ENCODE measurements at places on chromosomes 6 and 20.

DNA sequence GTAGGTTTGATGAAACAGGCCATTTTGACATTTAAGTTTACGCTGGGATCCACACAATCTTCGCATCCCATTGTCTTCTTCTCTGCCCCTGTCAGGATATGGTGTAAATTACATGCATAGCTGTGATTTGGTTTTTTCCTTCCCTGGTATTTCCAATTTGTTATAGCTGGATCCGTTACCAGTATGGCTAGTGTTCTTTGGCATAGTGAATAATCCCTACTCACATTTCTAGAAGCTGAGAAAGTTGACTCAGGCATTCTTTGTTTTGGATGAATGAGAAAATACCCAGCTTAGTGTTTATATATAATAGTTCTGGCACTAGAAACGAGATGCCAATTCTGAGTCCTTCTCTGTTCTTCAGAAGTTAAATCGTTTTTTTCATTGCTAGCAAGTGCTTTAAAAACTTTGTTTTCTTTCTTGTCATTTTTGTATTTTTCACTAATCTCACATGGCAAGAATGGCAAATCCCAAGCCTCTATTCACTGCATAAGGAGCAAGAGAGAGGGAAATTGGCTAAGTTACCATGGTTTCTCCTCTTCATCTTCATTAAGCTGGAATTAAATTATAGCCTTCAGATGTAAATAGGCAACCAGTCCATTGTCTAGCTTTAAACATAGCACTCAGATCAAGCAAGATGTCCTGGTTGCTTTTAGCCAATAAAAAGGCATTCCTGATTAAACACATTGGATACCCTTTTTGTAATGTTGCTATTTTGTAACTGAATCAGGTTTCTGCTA lies 91.9 kb upstream of the LAMP5 start:
- DNase-seq, result peak; percentile 53

GRCh38 chr20:62624719-62625453 lies 17.4 kb upstream of the SLCO4A1 start:
- DNase-seq, result no peak

GRCh38 chr6:146578054-146578453 lies 20.7 kb upstream of the ADGB start:
- no peak for DNase-seq

DNA sequence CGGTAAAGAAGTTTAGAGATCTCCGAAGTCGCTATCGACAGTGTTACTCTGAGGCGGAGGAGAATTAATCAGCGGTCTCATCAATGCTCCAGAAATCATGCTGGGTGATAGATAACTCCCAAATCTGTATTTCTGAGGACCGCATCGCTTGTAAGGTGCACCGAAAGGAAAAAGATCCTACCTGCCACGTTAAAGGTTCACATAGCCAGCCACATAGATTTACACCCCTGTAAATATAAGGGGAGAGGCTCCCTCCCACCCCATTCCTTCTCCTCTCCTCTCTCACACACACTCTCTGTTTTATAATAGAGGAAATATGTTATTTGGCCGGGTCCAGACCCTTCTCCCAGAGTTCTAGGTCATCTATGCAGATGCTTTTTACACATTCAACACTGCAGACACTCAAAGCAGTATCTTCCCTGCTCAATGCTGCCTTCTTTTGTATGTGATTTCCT lies 620 bp upstream of the DEK start:
- DNase-seq, result no peak

GRCh38 chr20:18092890-18093289 lies 35.2 kb upstream of the OVOL2 start:
- no peak for DNase-seq
